ENCODE measurements at places on chromosomes 1 and 21.
A peak's percentile ranks its signal among the peaks of the same experiment; 100 is the strongest.

DNA sequence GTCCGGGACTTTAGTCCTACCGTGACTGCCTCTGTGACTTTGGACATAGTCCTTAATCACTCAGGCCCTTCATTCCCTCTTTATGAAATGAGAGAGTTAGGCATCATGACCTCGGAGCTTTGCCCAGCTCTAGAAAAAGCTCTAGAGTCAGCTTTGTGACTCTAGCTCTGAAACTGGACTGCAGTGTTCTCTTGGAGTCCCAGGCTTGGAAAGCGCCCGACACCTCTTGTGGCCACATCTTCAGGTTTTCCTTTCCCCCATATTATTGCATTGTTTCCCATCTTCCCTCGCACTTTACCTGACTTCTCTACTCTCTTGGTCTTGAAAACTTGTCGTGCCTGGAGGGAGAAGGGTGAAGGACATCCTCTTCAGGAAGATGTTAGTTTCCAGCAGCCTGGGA lies 12.5 kb upstream of the AMIGO1 start:
- no peak for DNase-seq

- peak; percentile 50 for DNase-seq
Observed at GRCh38 chr21:46056450-46056903, 41.4 kb upstream of the COL6A2 start.

DNA sequence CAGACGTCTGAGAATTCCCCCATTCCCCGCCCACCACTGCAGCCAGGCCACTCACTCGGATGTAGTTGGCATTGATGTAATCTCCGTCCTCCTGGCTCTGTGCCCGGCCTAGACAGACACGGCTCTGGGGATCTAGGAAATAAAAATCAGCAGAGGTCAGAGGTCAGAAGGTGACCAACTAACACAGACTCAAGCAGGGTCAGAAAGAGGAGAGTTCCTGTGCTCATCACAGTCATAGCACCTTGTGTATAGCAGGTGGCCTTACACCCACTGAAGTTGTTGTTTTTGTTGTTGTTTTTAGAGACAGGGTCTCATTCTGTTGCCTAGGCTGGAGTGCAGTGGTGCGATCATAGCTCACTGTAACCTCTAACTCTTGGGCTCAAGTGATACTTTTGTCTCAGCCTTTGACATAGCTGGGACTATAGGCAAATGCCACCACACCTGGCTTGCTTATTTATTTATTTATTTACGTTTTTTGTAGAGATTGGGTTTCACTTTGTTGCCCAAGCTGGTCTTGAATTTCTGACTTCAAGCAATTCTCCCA lies 4.9 kb downstream of the PTPN7 start:
- DNase-seq, result no peak

GRCh38 chr1:169110236-169110635 lies 3.7 kb downstream of the ATP1B1 start:
- no peak for DNase-seq

GRCh38 chr1:87108228-87108627 lies 193.8 kb downstream of the HS2ST1 start:
- DNase-seq, result no peak

- DNase-seq, result no peak
Observed at GRCh38 chr1:77280962-77281361, 857 bp upstream of the AK5 start.

DNA sequence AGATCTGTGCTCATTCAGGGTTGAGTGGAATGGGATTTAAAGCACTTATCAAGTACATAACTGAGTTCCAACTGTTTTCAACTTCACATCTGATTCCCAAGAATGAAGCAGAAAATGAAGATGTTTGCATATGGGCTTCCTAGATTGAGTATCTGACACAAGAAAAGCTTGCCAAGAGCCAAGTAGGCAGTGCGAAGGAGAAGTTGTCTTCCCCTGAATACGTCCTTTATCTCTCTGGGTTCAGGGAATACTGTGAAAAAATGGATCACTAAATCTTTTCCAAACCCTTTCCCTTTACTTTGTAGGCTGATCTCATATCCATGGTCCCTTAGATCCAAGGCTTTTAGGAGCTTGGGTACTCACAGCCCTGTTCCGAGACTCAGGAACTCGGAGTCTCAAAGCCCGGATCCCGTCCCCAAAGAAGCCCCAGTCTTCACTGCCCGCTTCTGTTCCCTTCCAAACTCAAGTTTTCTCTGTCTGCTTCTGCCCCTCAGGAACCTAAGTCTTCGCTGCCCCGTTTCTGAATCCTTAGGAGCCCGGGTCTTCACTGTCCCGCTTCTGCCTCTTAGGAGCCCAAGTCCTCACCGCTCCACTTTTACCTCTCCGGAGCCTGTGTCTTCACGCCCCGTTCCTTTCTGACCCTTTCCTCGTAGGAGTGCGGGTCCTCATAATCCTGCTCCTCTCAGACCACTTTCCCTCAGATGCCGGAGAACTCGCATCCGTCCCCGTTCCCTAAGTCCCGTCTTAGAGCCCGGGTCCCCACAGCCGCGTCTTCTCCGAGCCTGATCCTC lies 616 bp downstream of the TAF12 start:
- DNase-seq, result no peak

DNA sequence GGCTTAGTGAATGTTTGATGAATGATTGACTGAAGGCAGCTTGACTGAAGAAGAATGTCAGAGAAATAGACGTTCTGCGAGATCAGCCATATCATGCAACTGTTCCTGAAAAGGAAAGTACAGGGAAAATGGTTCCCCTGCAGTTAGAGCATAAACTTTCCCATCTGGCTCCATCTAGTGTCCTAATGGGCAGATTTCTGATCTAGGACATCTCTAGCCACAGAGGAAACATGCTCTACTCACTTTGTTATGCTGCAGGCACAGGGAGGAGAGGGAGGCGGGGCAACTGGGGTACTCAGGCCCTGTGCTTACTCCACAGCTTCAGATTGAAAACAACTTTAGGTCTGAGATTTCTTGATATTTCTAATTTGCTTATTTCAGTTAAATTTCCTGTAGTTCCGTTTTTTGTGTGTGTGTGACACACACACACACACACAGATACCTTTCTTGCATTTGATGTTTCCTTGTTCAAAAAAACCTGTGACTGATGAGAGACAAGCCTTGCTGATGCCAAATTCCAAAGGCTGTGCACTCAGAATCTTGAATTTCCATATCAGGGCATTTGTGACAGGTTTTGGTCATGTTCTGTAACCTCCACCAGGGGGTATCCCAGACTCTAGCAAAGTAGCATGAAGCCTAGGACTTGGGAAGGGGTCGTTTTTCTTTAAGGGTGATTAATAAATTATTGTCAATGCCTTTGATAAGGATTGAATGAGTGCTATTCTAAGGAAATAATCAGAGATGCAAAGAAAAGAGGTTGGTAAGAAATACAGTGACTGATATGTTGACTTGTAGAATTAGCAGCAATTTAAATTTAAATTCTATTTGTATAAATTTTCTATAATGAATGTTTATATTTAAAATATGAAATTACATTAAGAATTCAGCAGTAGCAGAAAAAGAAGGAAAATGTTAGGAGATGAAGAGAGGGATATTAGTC lies 139.7 kb upstream of the BEND5 start:
- DNase-seq, result peak; percentile 53

GRCh38 chr21:42148097-42148496 lies 70.8 kb upstream of the ABCG1 start:
- DNase-seq, result no peak

GRCh38 chr1:202798792-202799331 lies 9.4 kb downstream of the KDM5B start:
- no peak for DNase-seq

GRCh38 chr1:201042779-201043461 lies 19.4 kb upstream of the KIF21B start:
- DNase-seq, result peak; percentile 75

DNA sequence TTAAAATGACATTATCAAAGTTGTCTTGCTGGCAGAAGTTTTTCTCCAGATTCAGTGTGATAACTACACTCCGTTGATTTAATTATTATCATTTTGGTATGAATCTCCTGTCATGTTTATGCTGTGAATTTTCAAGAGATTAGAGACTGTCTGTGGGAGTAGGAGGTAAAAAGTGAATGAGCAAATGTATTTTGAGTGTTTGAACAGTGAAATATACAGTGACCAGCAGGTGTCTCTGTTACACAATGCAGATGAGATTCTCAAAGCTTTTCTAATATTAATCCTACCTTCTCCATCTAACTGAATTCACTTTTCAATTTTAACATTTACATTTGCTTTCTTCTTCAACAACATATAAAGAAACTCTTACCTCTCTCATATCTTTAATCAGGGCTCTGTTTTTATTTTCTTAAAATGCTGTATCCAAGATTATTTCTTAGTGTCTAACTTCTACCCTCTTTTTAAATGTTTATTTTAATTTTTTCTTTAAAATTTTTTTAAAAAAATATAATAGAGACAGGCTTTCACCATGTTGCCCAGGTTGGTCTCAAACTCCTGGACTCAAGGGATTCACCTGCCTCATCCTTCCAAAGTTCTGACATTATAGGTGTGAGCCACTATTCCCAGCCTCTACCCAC lies 20.9 kb upstream of the HSPA13 start:
- no peak for DNase-seq

GRCh38 chr1:5961601-5962000 lies 30.6 kb downstream of the NPHP4 start:
- DNase-seq, result no peak

DNA sequence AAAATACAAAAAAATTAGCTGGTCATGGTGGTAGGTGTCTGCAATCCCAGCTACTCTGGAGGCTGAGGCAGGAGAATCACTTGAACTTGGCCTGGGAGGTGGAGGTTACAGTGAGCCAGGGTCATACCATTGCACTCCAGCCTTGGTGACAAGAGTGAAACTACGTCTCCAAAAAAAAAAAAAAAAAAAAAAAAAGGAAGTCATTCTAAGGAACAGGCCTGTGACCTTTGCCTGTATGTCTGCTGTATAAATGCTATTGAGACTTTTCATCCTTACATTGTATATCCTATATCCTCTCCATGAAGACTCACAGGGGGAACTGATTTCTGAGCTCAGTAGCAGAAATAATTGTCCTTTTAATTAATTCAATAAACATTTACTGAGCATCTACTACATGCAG lies 7.5 kb upstream of the CTPS1 start:
- no peak for DNase-seq

DNA sequence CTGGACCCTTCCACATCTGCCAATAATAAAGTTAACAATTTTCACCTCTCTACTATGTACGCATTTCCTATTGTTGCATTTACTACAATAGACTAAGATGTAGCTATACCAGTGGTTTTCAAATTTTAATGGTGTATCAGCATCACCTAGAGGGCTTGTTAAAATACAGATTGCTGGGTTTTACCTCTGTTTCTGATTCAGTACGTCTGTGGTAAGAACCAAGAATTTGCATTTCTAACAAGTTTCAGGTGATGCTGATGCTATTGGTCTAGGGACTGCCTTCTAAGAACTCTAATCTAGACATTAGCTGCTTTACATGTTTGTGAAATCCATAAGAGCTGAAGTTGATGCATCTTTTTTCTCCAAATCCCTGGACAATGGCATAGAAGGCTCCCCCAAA lies 59.7 kb downstream of the ERICH3 start:
- no peak for DNase-seq

DNA sequence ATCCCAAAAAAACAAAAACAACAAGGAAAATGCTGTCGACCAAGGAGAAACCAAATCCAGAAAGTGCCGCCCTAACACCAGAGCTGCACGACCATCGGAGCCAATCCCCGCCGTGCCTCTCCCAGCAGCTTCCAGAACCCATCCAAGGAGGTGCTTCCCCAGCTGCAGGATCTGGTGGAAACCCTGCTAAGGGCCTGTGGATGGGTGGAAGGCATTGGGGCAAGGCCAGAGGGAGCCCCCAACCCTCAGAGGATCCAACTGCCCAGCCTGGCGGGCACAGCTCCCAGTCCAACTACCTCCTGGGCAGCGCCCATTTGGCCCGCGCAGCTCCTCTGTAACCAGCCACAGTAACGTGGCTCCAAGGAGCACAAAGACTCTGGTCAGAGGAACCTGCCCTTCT lies 81.6 kb downstream of the NPHP4 start:
- DNase-seq, result no peak

DNA sequence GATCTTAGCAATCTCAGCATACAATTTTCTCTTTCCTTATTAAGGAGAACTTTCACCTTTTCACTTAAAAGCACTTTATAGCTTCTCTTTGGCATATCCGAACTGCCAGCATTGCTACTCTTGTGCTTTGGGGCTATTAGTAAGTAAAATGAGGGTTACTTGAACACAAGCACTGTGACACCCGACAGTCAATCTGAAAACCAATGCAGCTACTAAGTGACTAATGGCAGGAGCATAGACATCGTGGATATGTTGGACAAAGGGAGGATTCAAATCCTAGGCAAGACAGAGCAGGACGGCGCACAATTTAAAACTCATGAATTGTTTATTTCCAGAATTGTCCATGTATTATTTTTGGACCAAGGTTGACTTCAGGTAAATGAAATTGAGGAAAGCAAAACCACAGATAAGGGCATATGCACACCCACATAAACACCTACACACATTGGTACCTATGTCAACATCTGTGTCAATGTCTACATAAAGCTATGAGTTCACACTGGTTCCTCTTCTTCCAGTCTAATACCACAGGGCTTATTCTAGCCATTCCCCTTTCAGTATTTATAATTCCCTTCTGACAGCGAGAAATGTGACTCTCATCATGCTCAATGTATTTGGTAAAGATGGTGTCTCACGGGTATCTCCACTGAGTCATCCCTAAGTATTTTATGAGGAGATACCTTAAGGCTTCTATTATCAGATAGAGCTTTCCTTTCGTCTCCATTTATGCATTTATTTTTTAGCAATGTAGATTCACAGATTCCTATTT lies 75.3 kb upstream of the RALGPS2 start:
- DNase-seq, result no peak

GRCh38 chr21:39666026-39666425 lies 53.3 kb downstream of the B3GALT5 start:
- DNase-seq, result no peak

Measured in ecto neural progenitor cell (in vitro differentiated cells).